Esophagus squamous epithelium (tissue), 5 donors: ENCODE measurements at places on chromosomes 11 and 22.

GRCh38 chr11:86919557-86920210 lies 35.5 kb downstream of the FZD4 start:
- DNase-seq = no peak

DNA sequence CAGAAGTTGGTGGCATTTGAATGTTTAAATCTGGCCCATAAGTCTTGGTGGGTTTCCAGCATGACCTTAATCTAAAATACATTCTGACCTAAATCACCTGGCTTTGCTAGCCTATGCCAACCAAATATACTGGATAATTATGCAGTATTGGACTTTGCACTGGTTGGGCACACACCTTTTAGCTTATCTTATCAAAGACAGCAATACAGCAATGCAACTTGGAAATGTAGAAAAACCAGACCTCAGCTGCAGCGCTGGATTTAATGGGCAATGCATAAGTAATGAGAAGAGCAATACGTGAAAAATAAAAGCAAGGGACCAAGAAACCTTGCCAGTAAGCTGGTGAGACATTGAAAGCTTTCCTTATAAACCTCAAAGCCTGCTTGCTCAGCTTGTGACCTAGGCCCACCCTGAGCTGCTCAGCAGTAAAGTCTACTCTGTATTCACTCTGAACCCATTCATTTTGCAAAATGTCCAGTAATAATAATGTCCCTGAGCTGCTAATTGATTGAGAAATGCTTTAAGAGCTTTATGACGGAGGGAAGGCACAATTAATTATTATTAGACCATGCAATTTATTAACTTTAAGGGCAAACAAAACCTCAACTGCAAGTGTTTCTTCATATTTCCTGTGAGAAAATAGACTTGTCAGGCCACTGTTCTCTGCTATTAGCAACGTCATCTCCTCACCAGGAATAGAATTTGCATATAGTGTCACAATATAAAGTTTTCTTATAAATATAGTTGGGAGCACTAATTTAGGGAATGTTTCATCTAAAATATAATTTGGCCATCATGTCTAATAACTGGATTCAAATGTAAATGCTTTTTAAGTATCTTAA lies 49.4 kb upstream of the CEP295 start:
- DNase-seq = no peak

GRCh38 chr11:27869701-27870100 lies 169.4 kb upstream of the BDNF start:
- DNase-seq = no peak

DNA sequence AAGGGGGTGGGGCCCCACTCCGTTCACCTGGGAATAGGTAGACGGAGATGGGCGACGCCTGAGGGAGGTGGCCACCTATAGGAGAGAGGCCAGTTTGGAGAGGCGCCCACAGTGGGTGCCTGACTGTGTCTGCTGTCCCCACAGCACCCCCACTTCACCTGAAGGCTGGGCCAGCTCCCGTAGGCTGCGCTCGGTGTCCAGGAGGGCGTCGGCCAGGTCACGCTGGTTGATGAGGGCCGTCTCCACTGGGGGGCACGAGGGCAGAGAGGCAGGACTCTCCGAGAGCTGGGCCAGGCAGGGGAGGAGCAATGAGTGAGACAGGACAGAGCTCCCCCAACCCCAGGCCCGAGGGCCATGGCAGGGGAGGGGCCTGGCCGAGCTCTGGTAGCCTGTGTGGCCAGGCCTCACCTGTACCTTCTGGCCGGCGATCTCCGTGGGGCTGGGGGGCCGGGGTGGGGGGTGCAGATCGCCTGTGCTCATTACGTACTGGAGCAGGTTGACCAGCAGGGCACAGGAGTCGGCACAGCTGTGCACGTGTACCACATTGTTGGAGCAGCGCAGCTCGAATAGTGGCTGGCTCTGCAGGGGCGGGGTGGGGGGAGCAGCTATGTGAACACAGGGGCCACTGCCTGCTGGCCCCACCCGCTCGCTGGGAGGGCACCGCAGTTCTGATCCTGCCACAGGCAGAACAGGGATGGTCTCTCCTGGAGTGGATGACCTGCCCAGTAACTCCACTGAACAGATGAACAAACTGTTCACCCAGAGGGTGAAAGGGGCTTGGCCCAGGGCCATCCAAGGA lies 14.7 kb downstream of the ATG2A start:
- no peak for DNase-seq

DNA sequence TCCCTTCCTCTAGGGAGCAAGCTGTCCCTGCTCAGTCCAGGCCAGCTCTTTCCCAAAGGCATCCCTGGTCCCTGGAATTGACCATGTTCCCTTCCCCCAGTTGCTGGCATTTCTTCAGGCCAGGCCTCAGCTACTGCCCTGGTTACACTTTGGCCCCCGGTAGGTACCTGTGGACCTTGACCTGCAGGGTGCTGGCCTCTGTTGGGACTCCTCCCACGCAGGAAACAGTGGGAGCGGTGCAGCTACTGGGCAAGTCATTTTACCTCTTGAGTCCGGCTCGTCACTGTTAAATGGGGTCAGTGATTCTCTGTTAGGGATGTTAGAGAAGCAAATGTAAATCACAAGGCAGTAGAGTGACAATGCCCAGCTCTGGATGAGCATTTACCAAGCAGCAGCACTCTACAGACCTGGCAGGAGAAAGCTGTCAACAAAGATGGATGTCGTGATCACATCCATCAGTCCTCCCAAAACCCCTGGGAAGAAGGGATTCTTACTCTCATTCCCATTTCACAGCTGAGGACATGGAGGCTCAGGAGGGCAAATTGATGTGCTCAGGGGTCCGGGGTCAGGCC lies 16.9 kb downstream of the MYO7A start:
- DNase-seq = no peak

DNA sequence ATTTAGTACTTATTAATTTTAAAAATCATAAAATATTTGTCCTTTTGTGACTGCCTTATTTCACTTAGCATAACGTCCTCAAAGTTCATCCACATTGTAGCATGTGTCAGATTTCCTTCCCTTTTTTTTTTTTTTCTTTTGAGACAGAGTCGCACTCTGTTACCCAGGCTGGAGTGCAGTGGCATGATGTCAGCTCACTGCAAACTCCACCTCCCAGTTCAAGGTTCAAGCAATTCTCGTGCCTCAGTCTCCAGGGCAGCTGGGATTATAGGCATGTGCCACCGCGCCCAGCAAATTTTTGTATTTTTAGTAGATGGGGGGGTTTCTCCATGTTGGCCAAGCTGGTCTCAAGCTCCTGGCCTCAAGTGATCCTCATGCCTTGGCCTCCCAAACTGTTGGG lies 10.6 kb downstream of the RAB6A start:
- no peak for DNase-seq

DNA sequence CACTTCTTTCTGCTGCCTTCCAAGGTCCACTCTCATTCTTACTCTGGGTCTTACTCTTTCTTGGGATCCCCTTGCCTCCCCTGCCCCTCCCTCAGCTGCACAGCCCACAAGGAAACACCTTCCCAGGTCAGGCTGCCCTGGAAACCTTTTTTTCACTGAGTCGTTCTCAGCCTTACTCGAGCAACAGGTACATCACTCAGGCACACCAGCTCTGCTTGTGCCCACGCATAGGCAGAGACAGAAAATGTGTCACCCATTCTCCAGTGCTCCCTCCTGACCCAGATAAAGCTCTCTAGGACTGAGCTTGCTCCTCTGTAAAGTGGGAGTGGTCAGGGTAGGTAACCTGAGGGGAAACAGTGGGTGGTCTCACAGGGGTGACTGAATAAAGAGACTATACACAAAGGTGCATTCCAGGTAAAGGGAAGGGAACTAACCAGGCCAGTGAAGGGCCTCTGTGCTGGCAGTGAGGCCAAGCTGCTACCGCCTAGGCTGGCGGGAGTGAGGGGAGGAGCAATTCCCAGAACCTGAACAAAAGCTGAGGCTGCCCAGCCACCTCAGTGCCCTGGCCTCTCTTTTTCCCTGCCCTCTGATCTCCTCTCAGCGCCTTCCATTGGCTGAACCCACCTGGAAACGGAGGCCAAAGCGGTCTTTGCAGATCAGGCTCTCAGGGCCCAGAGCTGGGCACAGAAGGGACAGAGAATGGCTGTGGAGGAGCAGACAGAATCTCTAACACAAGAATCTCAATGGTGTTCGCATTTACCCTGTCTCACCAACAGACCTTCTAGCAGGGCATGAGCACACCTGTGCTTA lies 15.9 kb downstream of the PRG3 start:
- DNase-seq = no peak

GRCh38 chr11:110358336-110358735 lies 61.9 kb upstream of the RDX start:
- no peak for DNase-seq

GRCh38 chr11:93494357-93494756 lies 48.8 kb downstream of the SMCO4 start:
- no peak for DNase-seq

- no peak for DNase-seq
Measured at GRCh38 chr11:40306938-40307548, 1152.4 kb downstream of the LRRC4C start.

GRCh38 chr11:35892166-35892565 lies 51.7 kb upstream of the LDLRAD3 start:
- no peak for DNase-seq

GRCh38 chr11:19861171-19861570 lies 148.5 kb downstream of the NAV2 start:
- no peak for DNase-seq
